ENCODE measurements at places on chromosomes 12 and 14.

GRCh38 chr12:70508178-70508577, 129.1 kb downstream of the PTPRB start:
- no peak for DNase-seq

DNA sequence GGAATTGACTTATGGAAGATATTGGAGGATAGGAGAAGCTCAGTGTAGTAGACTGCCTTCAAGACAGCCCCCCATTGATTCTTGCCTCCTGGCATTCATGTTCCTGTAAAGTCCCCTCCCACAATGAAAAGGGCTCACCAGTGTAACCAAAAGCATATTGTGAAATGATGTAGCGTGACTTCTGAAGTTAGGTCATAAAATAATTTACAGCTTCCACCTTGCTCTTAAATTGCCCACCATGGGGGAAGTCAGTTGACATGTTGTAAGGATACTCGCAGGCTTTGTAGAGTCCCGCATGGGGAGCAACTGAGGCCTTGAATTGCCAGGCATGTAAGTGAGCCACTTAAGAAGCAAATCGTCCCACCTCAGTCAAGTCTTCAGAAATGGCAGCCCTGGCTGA, 25.1 kb downstream of the GTSF1 start:
- DNase-seq: no peak

DNA sequence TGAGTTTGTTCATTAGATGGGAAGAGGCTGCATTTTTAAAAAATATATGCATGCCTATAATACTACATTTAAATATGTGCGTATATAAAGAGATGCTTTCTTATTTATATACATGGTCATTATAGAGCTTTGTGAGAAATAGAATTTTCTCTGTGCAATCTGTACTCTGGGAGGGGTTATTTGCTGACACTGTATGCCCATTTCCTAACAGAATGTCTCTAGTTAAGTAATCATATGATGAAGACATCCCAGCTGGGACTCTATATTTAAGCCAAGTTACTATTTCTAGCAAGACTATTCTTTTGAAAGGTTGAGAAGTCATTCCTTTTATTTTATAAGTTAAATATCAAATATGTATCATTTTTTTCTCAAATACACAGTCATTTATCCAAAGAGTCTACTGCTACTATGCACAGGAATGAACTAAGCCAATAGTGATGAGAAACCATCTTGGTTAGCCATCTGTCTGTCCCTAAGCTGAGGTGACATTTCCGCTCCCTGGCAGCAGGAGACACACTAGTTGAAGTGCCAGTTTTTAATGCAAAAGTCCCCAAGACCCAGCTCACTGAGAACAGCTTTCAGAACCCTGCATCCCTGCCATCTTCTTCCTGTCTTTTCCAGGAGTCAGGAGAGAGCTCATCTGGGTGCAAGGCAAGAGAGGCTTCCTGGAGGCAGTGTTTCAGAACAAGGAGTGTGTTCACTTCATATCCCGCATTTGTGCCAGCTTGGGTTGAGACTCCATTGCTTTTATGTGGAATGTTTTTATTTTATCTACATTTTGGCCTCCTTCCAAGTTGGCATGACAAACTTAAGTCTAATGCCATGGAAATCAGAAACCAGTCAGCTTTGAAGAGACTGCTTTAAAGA, 69.5 kb downstream of the TMEM132C start:
- DNase-seq: no peak

- no peak for DNase-seq
Measured at GRCh38 chr14:59739794-59740193, 130.8 kb downstream of the RTN1 start.

DNA sequence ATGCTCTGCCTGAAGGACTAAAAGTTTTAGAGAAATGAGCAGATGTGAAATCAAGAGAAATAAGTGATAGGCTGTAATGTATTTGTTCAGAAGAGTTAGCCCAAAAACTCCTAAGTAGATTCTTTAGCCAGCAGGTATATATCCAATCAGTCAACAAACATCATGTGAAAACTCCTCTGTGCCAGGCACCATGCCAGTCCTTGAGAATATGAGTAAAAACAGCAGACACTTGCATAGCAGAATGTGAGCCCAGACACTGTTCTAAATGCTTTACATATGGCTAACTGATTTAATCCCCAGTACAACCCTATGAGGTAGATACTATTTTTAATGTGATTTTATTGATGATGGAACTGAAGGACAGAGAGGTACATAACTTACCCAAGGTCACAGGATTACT, 329.8 kb downstream of the PAWR start:
- no peak for DNase-seq

DNA sequence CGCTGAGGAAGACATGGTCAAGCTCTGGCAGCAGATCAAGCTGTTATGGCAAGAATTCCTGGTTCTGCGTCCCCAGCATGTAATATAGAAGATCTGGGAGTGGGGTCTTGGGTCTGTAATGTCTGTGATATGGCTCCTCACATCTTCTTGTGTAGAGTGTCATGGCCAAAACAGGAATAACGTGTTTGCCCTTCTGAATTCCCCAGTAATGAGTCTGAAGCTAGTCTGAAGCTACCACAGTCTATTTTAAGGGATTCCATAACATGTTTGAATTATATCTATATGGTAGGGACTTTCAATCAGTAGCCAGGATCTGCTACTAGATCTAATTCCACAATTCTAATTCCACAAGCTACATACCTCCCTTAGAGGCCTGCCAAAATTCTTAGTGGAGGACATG, 31.4 kb upstream of the SOX5 start:
- DNase-seq: no peak
